ENCODE measurements at places on chromosomes 1 and 21.

- no peak for DNase-seq
Observed at GRCh38 chr1:193222056-193222615, 35.7 kb upstream of the B3GALT2 start.

DNA sequence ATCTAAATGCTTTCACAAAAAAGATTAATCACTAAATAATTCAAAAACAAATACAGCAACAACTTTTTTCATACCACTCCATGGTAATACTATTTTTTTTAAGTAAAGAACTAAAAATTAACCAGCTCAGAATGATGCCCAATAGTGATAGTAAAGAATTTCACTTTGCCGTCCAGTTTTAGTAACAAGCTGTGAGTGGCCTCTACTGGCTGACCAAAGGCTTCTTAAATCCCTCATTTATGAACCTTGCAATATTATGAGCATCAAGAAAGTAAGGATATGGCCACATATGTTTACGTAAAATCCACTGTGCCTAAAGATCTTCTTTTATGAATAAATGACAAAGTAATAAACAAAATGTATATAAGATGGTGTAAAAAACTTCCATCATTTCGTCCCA lies 108.6 kb downstream of the GPATCH2 start:
- no peak for DNase-seq

GRCh38 chr1:116489231-116489697 lies 81.6 kb downstream of the CD58 start:
- DNase-seq, result no peak

DNA sequence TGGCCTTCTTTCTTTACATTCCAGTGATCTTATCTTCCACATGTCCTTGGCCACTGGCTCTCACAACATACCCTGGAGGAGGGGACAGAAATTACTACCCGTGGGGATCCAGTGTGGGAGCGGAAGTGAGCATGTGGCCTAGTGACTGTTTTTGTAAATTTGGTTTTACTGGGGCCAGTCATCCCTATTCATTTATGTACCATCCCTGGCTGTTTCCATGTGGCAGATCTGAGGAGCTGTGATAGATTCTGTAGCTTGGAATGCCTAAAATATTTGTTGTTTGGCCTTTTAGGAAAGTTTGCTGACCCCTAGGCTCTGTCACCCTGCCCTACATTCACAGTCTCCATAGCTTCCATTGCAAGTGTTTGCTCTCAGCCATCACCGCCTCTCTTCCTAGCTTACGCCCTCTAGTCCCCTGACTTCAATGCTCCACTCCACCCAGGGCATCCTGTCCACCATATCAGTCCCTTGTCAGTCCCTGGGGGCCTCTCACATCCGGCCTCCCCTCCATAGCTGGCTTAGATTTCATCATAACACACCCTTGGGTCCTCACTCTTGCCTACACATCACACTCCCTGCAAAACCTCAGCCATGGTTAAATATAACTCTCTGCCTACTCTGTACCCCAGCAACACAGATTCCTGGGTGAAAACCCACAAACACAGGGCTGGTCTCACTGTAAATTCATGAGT lies 25.8 kb downstream of the DHCR24 start:
- no peak for DNase-seq

DNA sequence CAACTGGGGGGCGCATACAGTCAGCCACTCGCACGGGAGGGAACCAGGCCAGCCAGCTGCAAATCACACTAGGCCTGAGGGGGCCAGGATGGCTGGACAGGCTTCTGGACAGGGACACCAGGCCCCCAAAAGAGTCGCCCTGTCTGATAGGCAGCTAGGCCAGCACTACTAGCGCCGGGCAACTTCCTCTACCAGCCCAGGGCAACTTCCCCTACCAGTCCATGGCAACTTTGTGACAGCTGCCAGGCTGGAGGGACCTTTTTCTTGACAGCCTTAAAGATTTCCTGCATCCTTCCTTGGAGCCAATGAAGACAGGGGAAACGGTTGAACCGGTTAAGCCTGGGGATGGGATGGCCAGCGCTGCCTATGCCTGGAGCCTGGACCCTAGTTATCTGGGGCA lies 5.1 kb downstream of the IFFO2 start:
- DNase-seq, result peak; percentile 26

GRCh38 chr1:102842606-102843005 lies 265.7 kb downstream of the COL11A1 start:
- no peak for DNase-seq

GRCh38 chr1:43382027-43382779 lies 7.4 kb downstream of the MED8 start:
- DNase-seq, result no peak

GRCh38 chr21:29326914-29327554 lies 28.3 kb downstream of the BACH1 start:
- DNase-seq, result no peak

DNA sequence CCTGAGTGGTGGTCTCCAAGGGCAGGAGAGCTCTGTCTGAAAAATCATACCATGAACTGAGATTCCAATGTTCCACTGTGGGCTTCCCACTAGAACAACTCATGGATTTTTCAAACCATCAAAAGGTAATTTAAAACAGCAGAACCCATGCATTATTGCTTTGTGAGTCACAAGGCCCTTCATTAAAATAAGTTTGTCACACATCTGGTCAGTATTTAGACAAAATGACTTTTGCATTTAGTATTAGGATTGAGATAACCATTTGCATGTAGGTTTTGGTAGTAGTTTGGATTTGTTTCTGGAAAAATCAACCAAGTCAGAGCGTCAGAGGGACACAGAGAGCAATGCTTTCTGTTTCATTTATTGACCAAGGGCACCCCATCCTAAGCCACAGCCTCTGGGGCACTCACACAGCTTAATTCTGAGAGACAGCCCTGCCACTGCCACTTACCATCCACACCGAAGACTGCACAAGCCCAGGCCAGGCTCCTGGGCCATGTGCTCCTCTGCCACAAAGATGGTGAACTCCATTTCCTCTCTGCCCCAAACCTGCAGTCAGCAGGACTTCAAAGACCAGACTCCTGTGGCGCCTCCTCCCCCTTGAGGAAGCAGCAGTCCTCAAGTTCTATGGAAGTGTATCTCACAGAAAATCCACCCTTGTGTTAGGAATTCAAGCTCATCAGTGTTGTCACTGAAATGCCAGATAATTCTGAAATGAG lies 132.6 kb upstream of the DUSP10 start:
- no peak for DNase-seq

- DNase-seq, result no peak
Observed at GRCh38 chr1:31032266-31032665, 33.3 kb downstream of the PUM1 start.

DNA sequence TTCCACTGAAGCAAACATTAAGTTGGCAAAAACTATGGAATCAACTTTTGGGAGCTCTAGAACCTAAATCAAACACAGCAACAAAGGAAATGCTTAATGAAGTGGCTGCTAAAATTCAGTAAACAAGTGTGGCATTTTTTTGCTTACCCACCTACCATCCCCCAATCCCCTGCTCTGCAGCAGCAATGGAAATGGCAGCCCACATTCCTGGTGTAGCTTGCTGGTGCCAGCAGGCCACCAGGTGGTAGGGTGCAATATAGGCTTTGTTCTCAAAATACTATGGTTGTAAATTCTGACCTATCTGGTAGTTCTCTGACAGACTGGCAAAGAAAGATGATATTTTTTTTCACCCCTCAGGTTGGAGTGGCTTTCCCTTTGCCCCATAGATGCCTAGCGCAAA lies 42.8 kb downstream of the SHCBP1L start:
- no peak for DNase-seq

DNA sequence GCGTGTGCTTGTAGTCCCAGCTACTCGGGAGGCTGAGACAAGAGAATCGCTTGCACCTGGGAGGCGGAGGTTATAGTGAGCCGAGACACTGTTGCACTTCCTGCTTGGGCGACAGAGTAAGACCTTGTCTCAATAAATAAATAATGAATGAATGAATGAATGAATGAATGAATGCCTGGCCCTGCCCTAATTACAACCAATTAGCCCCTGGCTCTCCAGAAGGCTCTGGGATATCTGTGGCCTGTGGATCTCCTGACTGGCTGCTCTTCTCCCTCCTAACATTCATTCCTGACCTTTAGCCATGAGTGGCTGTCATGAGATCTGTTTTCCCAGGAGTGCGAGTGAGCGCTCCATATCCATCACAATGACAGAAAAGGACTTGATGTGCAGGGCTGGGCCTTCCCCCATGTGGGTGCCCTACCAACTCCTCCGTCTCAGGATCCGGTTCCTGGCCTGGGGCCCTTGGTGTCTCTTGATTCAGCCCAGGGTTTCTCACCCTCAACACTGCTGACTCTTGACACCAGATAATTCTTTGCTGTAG lies 243.6 kb upstream of the TMEM51 start:
- DNase-seq, result no peak

DNA sequence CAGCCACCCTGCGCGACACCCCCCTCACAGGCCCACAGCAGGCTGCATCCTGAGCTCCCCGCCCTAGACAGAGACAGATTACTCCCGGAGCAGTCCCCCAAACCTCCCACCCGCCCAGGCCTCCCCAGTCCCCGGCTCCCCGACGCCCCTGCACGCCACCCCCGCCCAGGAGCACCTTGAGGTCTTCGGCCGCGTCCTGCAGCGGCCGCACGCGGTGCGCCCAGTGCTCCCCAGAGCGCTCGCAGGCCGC lies 731 bp downstream of the TRIM11 start:
- no peak for DNase-seq

DNA sequence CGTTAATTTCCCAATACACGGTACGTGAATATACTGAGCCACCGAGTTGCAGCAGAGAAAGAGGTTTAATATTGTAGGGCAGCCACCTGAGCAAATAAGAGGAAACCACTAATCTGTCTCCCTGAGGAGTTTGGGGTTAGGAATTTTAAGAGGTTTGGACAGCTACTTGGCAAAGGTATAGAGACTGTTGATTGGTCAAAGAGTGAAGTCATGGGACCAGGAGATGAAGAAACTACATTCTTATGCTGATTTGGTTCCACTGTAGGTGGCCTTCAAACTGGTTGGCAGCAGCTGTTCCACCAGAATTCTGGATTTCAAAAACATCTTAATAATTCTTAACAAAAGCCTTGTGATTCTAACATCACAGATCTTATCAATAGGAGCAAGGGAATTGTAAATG lies 485.4 kb upstream of the PRMT6 start:
- DNase-seq, result no peak

DNA sequence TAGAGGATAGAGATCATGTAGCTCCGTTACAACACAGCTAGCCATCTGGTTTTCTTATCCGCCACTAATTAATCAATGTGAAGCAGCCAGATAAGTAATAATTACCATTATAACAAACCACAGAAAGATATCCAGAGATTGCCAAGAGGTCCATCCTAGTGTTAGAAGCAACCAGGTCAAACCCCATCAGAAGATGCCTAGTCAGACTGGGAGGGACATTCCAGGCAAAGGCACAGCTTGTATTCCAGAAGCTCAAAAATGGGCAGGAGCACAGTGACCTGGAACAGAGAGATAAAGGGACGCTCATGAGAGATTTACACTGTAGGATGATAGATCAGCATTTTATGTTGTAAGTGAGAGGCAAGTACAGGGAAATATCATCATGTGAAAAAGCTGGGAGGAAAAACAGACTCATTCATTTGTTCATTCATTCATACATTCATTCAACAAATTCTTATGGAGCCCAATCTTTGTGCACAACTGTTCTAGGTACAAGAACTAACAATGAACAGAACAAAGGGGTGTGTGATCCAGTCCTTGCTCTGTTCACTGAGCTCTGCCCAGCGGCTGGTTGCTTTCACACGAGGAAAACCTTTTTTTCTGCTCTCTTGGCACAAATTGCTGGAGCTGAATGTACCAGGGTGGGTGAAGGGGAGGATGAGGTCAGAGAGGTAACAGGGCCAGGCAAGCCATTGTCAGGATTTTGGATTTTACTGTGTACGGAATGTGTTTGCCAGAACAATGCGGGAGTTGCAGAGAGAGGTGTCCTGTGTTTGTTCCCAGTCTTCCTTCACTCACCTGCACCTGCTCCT lies 240.8 kb upstream of the FGGY start:
- no peak for DNase-seq

- DNase-seq, result no peak
Observed at GRCh38 chr21:24995216-24995615, 612.1 kb downstream of the MRPL39 start.

DNA sequence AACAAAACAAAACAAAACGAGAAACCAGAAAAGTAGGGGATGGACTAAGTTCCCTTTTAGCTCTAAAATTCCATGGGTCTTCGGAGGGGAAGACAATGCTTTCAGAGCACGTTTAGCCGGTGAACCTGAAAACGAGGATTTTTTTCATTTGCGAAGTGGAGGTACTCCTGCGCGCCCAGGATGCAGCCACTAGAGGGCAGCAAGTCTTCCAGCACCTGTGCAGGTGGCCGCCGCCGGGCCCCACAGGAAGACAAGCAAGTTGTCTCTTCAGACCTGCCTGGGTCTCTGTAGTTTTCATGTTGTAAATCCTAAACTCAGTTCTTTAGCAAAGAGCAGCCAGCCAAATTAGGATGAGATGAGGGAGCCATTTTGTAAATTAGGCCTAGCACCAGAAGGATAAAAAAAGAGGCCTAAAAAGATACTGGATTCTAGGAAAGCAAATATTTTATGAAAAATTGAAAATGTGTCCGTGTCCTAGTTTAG lies 17.7 kb upstream of the SNX27 start:
- DNase-seq, result peak; percentile 90

DNA sequence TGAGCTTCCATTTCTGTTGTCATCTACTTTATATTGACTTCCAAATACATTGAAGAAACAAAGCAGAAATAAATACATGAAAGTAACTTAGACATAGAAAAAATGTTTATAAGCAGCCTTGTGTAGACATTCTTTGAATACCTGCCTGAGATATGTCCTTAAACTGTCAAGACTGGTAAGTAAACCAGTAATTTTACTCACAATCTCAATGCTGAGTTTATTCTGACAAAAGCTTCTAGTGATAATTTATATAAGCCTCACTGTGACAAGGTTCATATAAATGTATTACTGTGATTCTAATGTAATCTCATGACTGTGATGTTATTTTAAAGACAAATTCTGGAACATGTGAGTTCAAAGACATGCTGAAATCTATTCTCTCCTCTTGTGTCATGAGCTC lies 516.7 kb upstream of the B3GALT2 start:
- no peak for DNase-seq

GRCh38 chr1:106406114-106406513 lies 650.4 kb upstream of the PRMT6 start:
- DNase-seq, result no peak
